ENCODE measurements at places on chromosomes 12 and 14. TPM values are rescaled to one million over a fixed set of nuclear protein-coding genes. Genes with fewer than 3 reads are reported as not detected.
A peak's percentile ranks its signal among the peaks of the same experiment; 100 is the strongest.

DNA sequence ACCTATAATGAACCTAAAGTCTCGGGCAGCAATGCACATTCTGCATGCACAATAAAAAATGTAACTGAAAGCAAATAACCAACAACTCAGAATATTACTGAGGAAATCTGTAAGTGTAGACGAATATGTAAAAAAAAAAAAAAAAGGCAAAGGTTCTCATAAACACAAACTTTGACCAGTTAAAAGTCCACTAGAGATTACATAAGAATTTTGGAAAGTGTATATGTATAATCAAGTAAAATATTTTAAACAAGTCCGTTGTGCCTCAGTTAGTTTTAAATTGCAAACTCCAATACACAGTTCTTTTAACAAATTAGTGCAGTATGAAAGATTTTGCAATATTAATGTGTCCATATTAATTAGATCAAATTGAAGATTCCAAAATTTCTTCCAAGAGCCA lies 35.3 kb upstream of the PAPOLA start:
- H3K27me3 ChIP-seq: no peaks in the 10 kb centered on the region
- H3K4me3 ChIP-seq: no peak overlapping the region
- H3K4me1 ChIP-seq: no peaks in the 10 kb centered on the region
- H3K36me3 ChIP-seq: no peaks in the 10 kb centered on the region
- DNase-seq: no peak
- no peak overlapping the region for H3K27ac ChIP-seq

GRCh38 chr12:2453761-2454090 lies 341.0 kb upstream of the FKBP4 start:
- no peak for DNase-seq
- no peaks in the 10 kb centered on the region for H3K36me3 ChIP-seq
- no peak overlapping the region for H3K27ac ChIP-seq
- no peak overlapping the region for H3K4me3 ChIP-seq
- no peaks in the 10 kb centered on the region for H3K27me3 ChIP-seq

GRCh38 chr14:63682727-63683593 lies 41.3 kb upstream of the WDR89 start:
- no peaks in the 10 kb centered on the region for H3K27me3 ChIP-seq
- H3K36me3 ChIP-seq: no peaks in the 10 kb centered on the region
- no peaks in the 10 kb centered on the region for H3K4me1 ChIP-seq
- no peak overlapping the region for H3K27ac ChIP-seq
- no peak overlapping the region for H3K4me3 ChIP-seq
- DNase-seq: no peak

DNA sequence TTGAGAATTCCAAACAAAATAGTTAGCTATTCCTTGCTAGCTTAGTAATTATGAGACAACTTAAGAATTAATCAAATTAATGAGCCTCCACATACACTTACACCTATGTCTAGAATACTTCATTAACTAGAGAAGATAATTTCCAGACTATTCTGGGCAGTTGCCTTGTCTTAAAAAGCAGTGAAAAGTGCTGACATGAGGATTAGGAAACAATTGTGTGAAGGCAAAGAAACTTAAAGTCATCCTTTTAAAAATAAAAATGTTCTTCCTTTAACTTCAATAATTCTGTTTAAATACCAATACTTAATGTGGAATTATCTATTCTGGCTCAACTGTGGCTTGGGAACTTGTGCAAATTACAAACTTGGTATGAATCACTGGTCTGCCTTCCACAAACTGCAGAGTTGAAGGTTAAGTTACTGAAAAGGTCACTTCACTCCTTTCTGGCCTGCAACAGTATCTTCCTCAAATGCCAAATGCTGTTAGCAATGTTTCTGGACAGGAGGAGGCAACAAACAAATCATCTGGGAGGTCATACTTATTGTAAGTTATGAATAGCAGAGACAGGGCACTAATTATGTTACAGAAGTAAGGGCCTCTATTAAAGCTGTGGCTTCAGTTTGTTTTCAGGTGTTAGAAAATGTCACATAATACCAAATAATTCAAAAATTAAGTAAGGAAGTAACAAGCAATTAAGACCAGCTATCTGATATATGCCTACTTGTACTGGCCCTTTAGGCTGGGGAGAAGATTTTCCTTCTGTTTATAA lies 19.2 kb downstream of the PPTC7 start:
- no peak overlapping the region for H3K4me3 ChIP-seq
- H3K27me3 ChIP-seq: no peaks in the 10 kb centered on the region
- peaks cover 30% of the 10 kb centered on the region for H3K4me1 ChIP-seq

DNA sequence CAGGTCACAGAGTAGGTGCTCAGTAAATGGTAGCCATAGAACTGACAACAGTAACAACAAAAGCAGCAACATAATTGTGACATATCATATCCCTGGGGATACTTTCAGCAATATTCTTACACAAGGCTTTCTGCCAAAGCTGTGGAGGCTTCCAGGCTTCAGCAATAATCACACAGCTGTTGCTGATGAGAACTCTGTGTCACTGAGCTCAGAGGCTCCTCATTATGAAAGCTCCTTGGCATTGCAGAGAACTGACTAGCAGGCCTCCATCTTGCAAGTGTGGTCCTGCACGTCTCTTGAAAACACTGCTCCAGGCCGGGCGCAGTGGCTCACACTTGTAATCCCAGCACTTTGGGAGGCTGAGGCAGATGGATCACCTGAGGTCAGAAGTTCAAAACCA lies 97.3 kb upstream of the BTG1 start:
- no peak overlapping the region for H3K4me3 ChIP-seq
- H3K27me3 ChIP-seq: no peaks in the 10 kb centered on the region
- H3K27ac ChIP-seq: peak overlapping the region; percentile 10
- no peak for DNase-seq

- no peaks in the 10 kb centered on the region for H3K36me3 ChIP-seq
- H3K27me3 ChIP-seq: no peaks in the 10 kb centered on the region
- H3K4me1 ChIP-seq: no peaks in the 10 kb centered on the region
- H3K27ac ChIP-seq: no peak overlapping the region
- no peak for DNase-seq
- H3K4me3 ChIP-seq: no peak overlapping the region
These were observed 23.1 kb downstream of the ANG start for GRCh38 chr14:20711685-20712084.

DNA sequence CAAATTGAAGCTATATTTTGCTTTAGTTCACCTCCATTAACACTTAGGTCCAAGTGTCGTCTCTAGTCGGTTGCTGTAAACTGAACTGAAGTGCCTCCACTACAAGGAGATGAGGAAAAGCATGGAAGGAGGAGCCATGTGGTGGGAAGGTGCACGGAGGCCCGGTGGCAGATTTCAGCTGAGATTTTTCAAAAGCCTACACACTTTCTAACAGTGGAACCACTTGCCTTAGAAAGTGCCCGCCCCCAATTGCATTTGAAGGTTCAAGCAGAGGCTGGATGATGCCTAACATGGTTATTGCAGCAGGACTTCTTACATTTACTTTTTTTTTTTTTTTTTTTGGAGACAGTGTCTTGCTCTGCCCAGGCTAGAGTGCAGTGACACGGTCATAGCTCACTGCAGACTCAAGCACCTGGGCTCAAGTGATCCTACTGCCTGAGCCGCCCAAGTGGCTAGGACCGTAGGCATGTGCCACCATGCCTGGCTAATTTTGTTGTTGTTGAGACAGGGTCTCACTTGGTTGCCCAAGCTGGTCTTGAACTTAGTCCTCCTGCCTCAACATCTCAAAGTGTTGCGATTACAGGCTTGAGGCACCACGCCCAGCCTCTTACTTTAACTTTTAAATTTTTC lies 27.6 kb downstream of the EML1 start:
- no peaks in the 10 kb centered on the region for H3K4me1 ChIP-seq
- H3K27ac ChIP-seq: no peak overlapping the region
- H3K36me3 ChIP-seq: no peaks in the 10 kb centered on the region
- no peak overlapping the region for H3K4me3 ChIP-seq
- no peak for DNase-seq

GRCh38 chr14:46054526-46054925 lies 597.1 kb downstream of the RPL10L start:
- no peak overlapping the region for H3K27ac ChIP-seq
- H3K36me3 ChIP-seq: no peaks in the 10 kb centered on the region
- no peak overlapping the region for H3K4me3 ChIP-seq
- H3K4me1 ChIP-seq: no peaks in the 10 kb centered on the region
- no peak for DNase-seq

GRCh38 chr14:59595071-59595470 lies 18.5 kb upstream of the CCDC175 start:
- no peak for DNase-seq
- H3K27me3 ChIP-seq: no peaks in the 10 kb centered on the region
- no peaks in the 10 kb centered on the region for H3K4me1 ChIP-seq
- no peak overlapping the region for H3K27ac ChIP-seq
- H3K4me3 ChIP-seq: no peak overlapping the region

GRCh38 chr14:71526388-71526787 lies 405.8 kb upstream of the RGS6 start:
- no peak overlapping the region for H3K27ac ChIP-seq
- DNase-seq: no peak
- no peaks in the 10 kb centered on the region for H3K27me3 ChIP-seq
- no peaks in the 10 kb centered on the region for H3K4me1 ChIP-seq
- no peaks in the 10 kb centered on the region for H3K36me3 ChIP-seq

- H3K4me1 ChIP-seq: peaks cover 7% of the 10 kb centered on the region
- no peaks in the 10 kb centered on the region for H3K27me3 ChIP-seq
- no peak for DNase-seq
- no peak overlapping the region for H3K4me3 ChIP-seq
- H3K27ac ChIP-seq: no peak overlapping the region
- no peaks in the 10 kb centered on the region for H3K36me3 ChIP-seq
These were observed 68.5 kb downstream of the PPFIBP1 start for GRCh38 chr12:27592548-27592947.

- no peak overlapping the region for H3K4me3 ChIP-seq
- H3K27ac ChIP-seq: no peak overlapping the region
- no peaks in the 10 kb centered on the region for H3K27me3 ChIP-seq
- no peak for DNase-seq
- H3K36me3 ChIP-seq: no peaks in the 10 kb centered on the region
- H3K4me1 ChIP-seq: no peaks in the 10 kb centered on the region
These were observed 5.5 kb downstream of the CCDC92 start for GRCh38 chr12:123967121-123967586.

DNA sequence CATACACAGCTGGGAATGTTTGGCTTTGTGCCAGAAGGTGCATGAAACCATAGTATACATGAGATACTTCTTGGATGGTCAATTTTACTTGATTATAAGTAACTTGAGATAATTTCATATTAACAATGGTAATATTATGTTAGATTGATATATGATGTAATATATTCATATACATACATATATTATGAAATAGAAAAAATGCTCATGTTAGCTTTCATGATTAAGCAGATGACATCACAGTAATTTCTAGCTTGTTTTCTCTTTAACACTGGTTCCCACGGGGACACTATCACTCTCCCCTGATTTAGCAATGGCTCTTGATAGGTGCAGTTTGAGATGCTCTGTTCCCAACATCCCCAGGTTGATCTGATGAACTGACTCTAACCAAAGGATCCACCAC lies 35.4 kb upstream of the NTF3 start:
- no peaks in the 10 kb centered on the region for H3K27me3 ChIP-seq
- no peak for DNase-seq
- no peak overlapping the region for H3K4me3 ChIP-seq
- H3K36me3 ChIP-seq: no peaks in the 10 kb centered on the region
- no peak overlapping the region for H3K27ac ChIP-seq
- H3K4me1 ChIP-seq: no peaks in the 10 kb centered on the region

GRCh38 chr12:6266971-6267721 lies 43.3 kb upstream of the PLEKHG6 start:
- H3K36me3 ChIP-seq: no peaks in the 10 kb centered on the region
- no peak overlapping the region for H3K4me3 ChIP-seq
- no peaks in the 10 kb centered on the region for H3K27me3 ChIP-seq

DNA sequence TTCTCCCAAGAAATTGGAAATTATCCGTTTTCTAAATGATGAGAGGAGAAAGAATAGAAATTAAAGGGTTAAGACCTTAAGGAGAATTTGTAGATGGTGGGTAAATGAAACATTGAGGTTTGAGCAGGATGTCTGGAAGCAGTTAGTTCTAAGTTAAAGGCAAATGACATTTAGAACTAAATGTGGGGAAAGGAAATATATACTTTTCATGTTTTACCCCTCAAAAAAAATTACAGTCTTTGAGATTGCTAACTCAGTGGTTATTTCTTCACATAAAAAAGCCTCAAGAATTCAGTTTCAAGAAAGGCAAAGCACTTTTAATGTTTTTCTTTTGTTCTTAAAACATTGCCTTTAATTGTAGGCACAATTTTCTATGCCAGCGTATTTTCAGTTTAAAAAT lies 114.0 kb downstream of the PLEKHA5 start:
- no peak for DNase-seq
- no peaks in the 10 kb centered on the region for H3K36me3 ChIP-seq
- no peak overlapping the region for H3K27ac ChIP-seq
- H3K4me3 ChIP-seq: no peak overlapping the region

DNA sequence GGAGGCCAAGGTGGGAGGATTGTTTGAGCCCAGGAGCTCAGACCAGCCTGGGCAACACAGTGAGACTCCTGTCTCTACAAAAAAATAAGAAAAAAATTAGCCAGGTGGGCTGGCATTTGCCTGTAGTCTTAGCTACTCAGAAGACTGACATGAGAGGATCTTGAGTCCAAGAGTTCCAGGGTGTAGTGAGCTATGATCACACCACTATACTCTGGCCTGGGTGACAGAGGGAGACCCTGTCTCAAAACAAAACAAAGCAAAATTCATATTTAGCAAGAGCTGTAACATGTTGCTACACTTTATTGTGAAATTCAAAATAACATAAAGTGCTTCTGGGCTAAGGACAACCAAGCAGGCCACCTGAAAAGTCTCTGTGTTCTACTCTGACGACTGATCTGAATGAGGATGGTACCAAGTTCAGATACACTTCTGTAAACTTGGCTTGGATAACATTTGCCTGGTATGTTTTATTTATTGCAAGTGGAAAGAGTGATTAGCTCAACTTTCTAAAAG lies 11.6 kb upstream of the STRN3 start:
- DNase-seq: no peak
- H3K27me3 ChIP-seq: no peaks in the 10 kb centered on the region
- no peaks in the 10 kb centered on the region for H3K4me1 ChIP-seq
- H3K27ac ChIP-seq: no peak overlapping the region
- H3K36me3 ChIP-seq: no peaks in the 10 kb centered on the region
- no peak overlapping the region for H3K4me3 ChIP-seq

GRCh38 chr14:75022655-75023054 lies 19.9 kb downstream of the EIF2B2 start:
- H3K4me1 ChIP-seq: no peaks in the 10 kb centered on the region
- no peak for DNase-seq
- no peak overlapping the region for H3K27ac ChIP-seq
- no peak overlapping the region for H3K4me3 ChIP-seq

DNA sequence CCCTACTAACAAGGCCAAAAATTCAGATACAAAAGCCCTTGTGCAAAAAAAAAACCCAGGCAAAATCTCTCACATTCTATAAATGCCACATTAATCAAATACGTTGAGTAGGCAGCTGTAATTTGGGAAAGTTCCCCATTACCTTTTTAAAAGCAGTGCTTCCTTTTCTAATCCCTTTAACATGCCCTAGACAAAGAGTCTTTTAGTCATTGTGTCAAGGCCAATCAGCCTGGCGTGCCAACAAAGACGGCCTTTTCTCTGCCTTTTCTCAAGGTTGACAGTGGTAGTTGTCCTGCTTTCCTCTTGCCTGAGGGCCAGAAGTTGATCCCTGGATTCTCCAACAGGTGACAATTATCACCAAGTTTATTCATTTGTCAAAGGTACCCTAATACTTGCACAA lies 62.5 kb upstream of the METAP2 start:
- no peaks in the 10 kb centered on the region for H3K27me3 ChIP-seq
- H3K27ac ChIP-seq: no peak overlapping the region
- peak; percentile 53 for DNase-seq
- H3K4me1 ChIP-seq: peaks cover 6% of the 10 kb centered on the region
- H3K4me3 ChIP-seq: no peak overlapping the region

RIN3 gene
- total RNA-seq: 56.2 TPM

TMCC3 gene
- 6.4 TPM for total RNA-seq

SLC2A14 gene
- 54.3 TPM for total RNA-seq

ACAD10 gene
- 65.7 TPM for total RNA-seq

Data from testis (tissue), 5 donors.